Effector memory CD8-positive, alpha-beta T cell (primary cell): ENCODE measurements at places on chromosomes 16 and 17.

DNA sequence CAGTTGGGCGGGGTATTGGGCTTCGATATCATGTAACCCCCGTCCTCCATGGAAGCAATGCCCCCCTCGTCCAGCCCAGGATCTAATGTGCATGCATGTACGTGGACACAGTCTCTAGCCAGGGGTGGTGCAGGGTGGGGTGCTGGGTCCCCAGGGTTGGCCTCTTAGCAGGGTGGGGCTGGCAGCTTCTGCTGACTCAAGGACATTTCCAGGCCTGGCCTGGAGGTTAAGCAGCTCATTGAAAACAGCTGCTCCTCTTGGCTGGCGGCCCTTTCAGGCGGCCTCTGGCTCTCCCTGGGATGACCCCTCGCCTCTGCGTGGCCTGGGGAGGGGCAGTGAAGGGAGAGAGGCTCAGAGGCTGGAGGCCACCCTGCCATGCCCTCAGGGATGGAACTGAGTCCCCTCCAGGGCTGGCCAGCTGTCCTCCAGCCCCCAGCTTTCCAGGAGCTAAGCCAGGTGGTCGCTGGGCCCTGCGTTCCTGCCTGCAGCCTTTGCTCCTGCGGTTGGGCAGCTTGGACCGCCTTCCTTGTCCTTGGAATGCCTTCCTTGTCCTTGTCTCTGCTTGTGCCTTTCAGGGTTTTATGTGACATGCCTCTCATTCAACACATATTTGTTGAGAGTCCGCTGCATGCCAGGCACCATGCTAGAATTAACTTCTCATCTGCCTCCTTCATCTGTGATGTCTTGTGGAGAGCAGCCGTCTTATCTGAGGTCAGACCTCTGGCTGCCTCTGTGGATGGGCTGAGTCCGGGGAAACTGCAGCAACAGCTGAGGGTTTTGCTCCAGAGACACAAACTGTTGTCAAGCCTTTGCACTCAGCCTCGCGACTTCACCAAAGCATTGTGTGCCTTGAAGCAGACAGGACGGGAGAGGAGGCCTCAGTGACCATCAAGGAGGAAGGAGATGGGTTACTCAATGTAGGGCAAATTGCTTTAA is 26.6 kb downstream of the MRC2 start:
- H3K27ac ChIP-seq: peak overlapping the region; percentile 89
- H3K27me3 ChIP-seq: peaks cover 32% of the 10 kb centered on the region
- peaks cover 22% of the 10 kb centered on the region for H3K4me1 ChIP-seq
- DNase-seq: no peak
- H3K36me3 ChIP-seq: no peaks in the 10 kb centered on the region

DNA sequence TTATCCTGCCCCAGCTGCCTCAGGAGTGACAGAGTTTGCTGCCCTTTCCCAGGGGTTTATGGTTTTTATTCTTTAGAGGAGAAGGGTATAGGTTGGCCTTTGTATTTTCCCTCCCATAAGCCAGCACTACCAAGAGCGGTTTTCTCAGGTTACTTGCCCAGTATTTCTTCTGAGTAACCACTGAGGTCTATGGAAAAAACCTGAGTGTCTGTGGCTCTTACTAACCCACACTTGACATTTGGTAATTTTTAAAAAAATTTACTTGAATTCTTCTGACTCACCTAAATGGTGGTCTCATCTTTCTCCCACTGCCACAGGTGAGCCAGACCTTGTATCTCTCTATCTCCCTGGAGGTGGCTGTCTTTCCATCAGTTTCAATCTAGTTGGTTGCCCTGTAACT is 6.0 kb downstream of the SLC7A6 start:
- no peak for DNase-seq
- H3K36me3 ChIP-seq: peaks cover 58% of the 10 kb centered on the region
- no peaks in the 10 kb centered on the region for H3K27me3 ChIP-seq
- no peak overlapping the region for H3K4me3 ChIP-seq
- H3K27ac ChIP-seq: peak overlapping the region; percentile 89

GRCh38 chr16:11429123-11429522 is 83.9 kb downstream of the RMI2 start:
- H3K4me3 ChIP-seq: no peak overlapping the region
- no peaks in the 10 kb centered on the region for H3K27me3 ChIP-seq
- H3K4me1 ChIP-seq: no peaks in the 10 kb centered on the region

- no peaks in the 10 kb centered on the region for H3K36me3 ChIP-seq
- H3K27ac ChIP-seq: no peak overlapping the region
- DNase-seq: no peak
- peaks cover 9% of the 10 kb centered on the region for H3K27me3 ChIP-seq
- no peak overlapping the region for H3K4me3 ChIP-seq
These were observed 6.0 kb upstream of the TNFRSF13B start for GRCh38 chr17:16977932-16978331.

GRCh38 chr17:57584050-57584551 is 161.0 kb downstream of the CCDC182 start:
- H3K36me3 ChIP-seq: peaks cover 10% of the 10 kb centered on the region
- H3K27ac ChIP-seq: no peak overlapping the region
- H3K4me1 ChIP-seq: peaks cover 7% of the 10 kb centered on the region
- H3K27me3 ChIP-seq: no peaks in the 10 kb centered on the region
- no peak for DNase-seq

GRCh38 chr16:65271996-65272395 is 150.1 kb upstream of the CDH11 start:
- no peaks in the 10 kb centered on the region for H3K27me3 ChIP-seq
- H3K4me1 ChIP-seq: no peaks in the 10 kb centered on the region

- peaks cover 19% of the 10 kb centered on the region for H3K4me1 ChIP-seq
- peaks cover 12% of the 10 kb centered on the region for H3K36me3 ChIP-seq
- no peaks in the 10 kb centered on the region for H3K27me3 ChIP-seq
These were observed 139.0 kb downstream of the STX8 start for GRCh38 chr17:9436630-9437029.

- H3K4me1 ChIP-seq: peaks cover 43% of the 10 kb centered on the region
- no peaks in the 10 kb centered on the region for H3K27me3 ChIP-seq
- H3K4me3 ChIP-seq: peak overlapping the region; percentile 91
- no peak for DNase-seq
- H3K27ac ChIP-seq: no peak overlapping the region
These were observed 6.7 kb downstream of the MNT start for GRCh38 chr17:2393954-2394749.

- H3K27me3 ChIP-seq: no peaks in the 10 kb centered on the region
- H3K27ac ChIP-seq: peak overlapping the region; percentile 95
- peaks cover 53% of the 10 kb centered on the region for H3K36me3 ChIP-seq
- peaks cover 27% of the 10 kb centered on the region for H3K4me1 ChIP-seq
- H3K4me3 ChIP-seq: peak overlapping the region; percentile 93
- DNase-seq: peak; percentile 86
These were observed 607 bp downstream of the THUMPD1 start for GRCh38 chr16:20740901-20741521.

GRCh38 chr17:56475116-56475515 is 118.4 kb upstream of the NOG start:
- peaks cover 36% of the 10 kb centered on the region for H3K27me3 ChIP-seq
- H3K36me3 ChIP-seq: no peaks in the 10 kb centered on the region
- no peak for DNase-seq
- no peaks in the 10 kb centered on the region for H3K4me1 ChIP-seq
- H3K4me3 ChIP-seq: no peak overlapping the region

DNA sequence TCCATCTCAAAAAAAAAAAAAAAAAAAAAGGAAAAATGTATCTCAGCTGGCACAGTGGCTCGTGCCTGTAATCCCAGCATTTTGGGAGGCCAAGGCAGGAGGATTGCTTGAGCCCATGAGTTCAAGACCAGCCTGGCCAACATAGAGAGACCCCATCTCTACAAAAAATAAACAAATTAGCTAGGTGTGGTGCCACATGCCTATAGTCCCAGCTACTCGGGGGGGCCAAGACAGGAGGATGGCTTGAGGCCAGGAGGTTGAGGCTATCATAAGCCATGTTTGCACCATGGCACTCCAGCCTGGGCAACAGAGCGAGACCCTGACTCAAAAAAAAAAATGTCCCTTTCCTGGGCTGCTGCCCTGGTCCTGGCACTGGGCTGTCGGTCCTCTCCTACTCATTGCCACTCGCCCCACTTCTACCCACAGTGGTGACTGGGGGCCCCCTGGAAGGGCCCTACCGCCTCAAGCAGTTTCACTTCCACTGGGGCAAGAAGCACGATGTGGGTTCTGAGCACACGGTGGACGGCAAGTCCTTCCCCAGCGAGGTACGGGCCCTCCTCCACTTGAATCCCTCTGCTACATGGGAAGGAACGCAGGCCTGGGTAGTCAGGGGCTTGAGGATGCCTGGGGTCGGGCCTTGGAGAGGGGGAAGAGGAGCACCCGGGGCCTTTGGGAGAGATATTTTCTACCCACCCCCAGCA is 6.1 kb downstream of the CA7 start:
- no peak overlapping the region for H3K27ac ChIP-seq
- no peak overlapping the region for H3K4me3 ChIP-seq
- H3K36me3 ChIP-seq: no peaks in the 10 kb centered on the region
- H3K4me1 ChIP-seq: no peaks in the 10 kb centered on the region

DNA sequence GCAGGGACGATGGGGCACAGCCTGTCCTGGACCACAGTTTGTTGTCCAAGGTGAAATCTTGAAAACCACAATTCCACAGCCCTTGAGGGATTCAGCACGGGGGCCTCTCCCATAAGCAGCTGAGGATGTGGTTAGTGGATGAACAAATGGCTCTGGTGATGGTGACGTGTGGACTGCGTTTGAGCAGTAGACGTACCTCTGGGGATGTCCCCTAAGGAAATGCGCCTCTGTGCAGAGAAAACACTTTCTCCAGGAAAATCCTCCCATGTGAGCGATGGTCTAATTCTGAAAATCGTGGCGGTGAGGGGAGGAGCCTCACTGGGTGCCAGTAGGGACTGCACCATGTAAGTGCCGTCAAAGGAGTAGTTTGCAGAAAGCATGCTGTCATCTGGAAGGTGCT is 2.7 kb upstream of the SEPTIN12 start:
- no peaks in the 10 kb centered on the region for H3K27me3 ChIP-seq
- no peak overlapping the region for H3K27ac ChIP-seq
- H3K4me1 ChIP-seq: peaks cover 3% of the 10 kb centered on the region
- H3K4me3 ChIP-seq: no peak overlapping the region
- H3K36me3 ChIP-seq: no peaks in the 10 kb centered on the region

DNA sequence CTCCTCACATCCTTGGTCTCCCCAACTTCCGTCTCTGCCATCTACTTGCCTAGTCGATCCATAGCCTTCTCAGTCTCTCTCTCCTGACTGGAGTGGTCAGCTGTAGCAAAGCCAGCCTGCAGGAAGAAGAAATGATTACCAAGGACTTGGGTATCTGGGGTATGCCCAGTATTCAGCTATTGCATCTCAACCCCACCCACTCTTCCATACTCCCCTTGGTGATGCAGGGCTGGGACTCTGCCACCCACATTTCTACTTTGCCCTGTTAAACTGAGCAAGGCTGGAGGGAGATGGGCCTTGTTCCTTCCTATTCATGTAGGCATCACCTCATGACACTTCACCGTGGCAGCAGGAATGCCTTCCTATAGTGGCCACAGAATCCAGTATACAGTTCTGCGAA is 2.3 kb downstream of the COPRS start:
- H3K4me1 ChIP-seq: peaks cover 15% of the 10 kb centered on the region
- H3K27me3 ChIP-seq: no peaks in the 10 kb centered on the region
- no peak overlapping the region for H3K4me3 ChIP-seq
- no peak overlapping the region for H3K27ac ChIP-seq

- no peak overlapping the region for H3K4me3 ChIP-seq
- H3K36me3 ChIP-seq: peaks cover 11% of the 10 kb centered on the region
- peaks cover 46% of the 10 kb centered on the region for H3K27me3 ChIP-seq
- H3K4me1 ChIP-seq: no peaks in the 10 kb centered on the region
- no peak for DNase-seq
- no peak overlapping the region for H3K27ac ChIP-seq
These were observed 9.7 kb upstream of the SSTR5 start for GRCh38 chr16:1062895-1063294.

DNA sequence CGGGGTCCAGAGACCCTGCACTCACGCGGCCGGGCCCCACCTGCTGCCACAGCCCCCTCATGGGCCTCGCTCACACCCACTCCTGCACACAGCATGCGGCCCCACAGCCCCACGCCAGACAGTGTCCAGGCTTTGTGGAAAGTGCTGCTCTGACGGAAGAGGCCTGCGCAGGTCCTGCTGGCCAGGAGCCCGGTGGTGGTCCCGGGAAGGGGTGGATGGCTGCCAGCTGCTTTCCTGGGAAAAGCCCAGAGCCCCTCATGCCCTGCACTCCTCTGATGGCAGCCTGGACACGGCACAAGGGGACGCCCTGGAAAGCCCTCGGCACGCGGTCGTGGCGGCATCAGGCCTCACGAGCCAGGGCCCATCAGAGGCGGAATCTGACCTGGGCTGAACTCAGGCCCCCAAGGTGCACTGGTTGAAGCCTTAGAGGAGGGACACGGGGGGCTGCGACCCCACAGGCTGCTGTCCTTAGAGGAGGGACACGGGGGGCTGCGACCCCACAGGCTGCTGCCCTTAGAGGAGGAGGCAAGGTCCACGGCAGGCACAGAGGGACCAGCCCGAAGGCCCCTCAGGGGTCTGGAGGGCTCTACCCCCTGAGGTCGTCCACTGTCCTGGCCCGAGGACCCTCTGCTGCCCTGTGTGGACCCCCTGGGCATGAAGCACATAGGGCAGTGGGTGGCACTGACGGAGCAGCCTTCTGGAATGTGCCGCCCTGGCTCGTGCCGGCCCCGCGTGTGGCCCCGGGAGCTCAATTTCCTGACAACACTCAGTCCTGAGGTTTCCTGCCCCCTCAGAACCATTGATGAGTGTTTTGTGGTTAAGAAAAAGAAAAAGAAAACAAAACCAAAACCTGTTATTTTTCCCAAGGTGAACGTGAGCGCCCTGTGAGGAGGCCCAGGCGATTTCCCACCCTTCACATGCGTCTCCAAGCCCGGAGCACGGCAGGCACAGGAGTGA is 22.1 kb downstream of the SOX8 start:
- H3K27ac ChIP-seq: peak overlapping the region; percentile 87
- H3K4me3 ChIP-seq: peak overlapping the region; percentile 77
- no peak for DNase-seq
- H3K4me1 ChIP-seq: peaks cover 21% of the 10 kb centered on the region

- DNase-seq: no peak
- no peak overlapping the region for H3K4me3 ChIP-seq
- H3K36me3 ChIP-seq: peaks cover 7% of the 10 kb centered on the region
- no peaks in the 10 kb centered on the region for H3K27me3 ChIP-seq
- no peak overlapping the region for H3K27ac ChIP-seq
These were observed 84.5 kb downstream of the LITAF start for GRCh38 chr16:11502239-11502638.

DNA sequence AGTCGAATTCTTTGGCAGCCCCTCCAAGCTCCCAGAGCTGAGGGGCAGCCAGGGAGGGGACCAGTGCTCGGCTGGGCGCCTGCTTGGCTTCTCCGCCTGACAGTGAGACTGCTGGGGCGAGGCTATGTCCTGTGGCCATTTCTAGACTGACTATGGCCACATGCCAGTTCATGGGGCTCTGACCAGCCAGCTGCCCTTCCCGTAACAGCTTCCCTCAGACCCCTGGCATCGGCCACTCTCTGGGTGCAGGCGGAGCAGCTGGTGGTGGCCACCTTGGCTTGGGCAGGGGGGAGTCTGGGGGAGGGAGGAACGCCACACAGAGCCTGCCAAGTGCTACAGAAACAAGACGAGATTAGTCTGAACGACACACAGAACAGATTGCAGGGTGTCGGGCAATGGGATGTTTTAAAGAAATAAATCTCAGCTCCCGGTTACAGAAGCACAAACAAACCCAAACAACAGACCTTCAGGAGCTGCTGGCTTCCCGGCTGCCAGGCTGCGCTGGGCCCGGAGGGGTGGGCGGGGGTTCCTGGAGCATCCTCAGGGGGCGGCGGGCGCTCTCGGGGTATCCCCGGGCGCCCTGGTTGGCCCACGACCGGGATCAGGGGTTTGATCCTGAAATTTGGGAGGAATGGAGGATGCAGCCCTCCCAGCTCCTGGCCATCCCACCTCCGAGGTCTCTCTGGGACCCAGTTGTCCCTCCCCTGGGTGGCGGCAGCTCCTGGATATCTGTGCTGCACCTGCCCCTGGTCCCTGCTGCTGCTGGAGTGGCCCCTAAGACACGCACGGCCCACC is 34.5 kb downstream of the TBC1D16 start:
- no peak for DNase-seq
- peaks cover 18% of the 10 kb centered on the region for H3K4me1 ChIP-seq
- H3K27ac ChIP-seq: no peak overlapping the region
- no peak overlapping the region for H3K4me3 ChIP-seq
- H3K27me3 ChIP-seq: no peaks in the 10 kb centered on the region
